ENCODE measurements at places on chromosomes 2 and 18.

DNA sequence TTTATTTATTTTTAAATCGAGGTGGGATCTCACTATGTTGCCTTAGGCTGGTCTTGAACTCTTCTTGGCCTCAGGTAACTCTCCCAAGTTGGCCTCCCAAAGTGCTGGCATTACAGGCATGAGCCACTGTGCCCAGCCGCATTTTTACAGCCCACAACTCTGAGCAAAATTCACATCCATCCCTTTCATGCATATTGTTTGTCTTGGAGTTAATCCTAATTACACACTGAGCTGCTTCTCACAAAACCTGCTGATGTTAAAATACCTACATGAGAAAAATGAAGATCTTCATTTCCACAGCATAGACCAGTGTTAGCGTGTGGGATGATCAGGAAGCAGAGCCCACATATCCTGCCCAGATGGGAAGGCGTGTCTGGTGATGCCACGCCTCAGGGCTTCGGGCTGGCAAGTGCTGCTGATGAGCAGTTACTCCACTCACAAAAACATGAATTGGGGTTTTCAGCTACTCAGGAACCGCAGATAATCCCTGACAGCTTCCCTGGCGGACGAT is 14.6 kb downstream of the ITGB1BP1 start:
- no peak for DNase-seq

DNA sequence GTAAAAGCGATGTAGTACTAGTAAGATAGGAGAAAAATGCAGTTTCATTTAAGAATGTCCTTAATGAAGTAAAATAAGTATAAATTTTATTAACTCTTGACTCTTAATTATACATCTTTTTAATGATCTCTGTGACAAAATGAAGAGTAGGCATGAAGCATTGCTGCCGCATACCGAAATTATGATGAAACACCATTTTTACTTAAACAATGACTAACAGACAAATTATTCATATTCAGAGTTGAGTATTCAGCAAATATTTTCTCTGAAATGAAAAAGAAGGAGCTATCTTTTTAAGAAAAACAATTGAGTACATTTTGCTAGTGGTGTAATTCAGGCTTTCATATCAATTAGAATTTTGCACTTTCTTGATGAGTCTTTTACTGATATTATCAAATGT is 150.6 kb upstream of the DOCK10 start:
- DNase-seq: no peak

GRCh38 chr2:855177-855576 is 95.5 kb upstream of the SNTG2 start:
- no peak for DNase-seq

DNA sequence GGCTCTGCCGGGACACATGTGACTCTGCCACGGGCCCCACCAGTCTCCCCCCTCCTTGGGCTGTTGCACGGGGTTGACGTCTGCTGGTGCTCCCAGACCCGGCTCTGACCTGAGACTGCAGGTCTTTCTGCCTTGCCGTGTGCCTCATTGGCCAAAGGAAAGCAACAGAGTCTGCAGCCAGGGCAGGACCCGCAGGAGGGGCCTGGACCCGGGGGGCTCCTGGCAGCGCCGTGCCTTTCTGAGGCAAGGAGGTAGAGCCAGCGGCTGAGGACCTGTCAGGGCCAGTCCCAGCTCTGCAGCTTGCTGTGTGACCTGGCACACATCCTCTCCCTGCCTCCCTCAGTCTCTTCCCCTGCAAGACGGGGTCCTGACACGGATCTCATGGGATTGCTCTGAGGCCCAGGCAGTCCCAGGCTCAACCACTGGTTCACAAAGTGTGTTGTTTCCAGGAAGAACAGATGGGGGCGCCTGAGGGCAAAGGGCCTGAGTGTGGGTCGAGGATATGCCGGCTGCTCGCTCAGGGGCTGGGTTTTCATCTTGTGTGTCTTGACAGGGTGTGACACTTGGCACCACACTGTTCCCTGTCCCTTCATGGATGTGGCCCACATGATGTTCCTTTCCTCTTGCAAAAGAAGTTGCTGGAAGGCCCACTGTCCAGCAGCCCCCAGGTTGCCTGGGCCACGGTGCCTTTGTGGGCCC is 9.0 kb downstream of the CAPN10 start:
- no peak for DNase-seq

- DNase-seq: no peak
Observed at GRCh38 chr2:24478243-24478642, 12.8 kb upstream of the NCOA1 start.

- DNase-seq: no peak
Observed at GRCh38 chr2:143955401-143956065, 564.4 kb downstream of the ZEB2 start.

GRCh38 chr2:120400551-120400950 is 54.6 kb downstream of the INHBB start:
- DNase-seq: no peak

DNA sequence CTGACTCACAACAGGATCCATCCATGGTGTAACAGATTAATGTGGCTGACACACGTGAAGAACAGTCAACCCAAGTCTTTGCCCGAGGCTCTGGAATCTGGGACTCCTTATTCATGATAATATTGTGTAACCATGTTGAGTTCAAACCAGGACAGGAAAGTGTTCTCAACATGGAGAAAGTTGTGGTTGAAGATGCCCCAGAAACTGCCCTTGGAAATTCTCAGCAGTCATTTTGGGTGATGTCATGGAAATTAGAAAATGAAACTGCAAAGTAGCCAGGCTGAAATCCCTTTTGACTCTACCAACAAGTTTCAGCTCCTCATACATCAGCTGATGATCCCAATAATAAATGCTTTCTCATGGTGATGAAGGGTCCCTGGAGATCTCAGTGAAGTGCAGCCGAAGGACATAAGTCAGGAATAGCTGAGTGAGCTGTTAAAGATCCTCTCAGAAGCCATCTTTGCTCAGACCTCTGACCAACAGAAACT is 307.7 kb downstream of the TNS1 start:
- DNase-seq: no peak

DNA sequence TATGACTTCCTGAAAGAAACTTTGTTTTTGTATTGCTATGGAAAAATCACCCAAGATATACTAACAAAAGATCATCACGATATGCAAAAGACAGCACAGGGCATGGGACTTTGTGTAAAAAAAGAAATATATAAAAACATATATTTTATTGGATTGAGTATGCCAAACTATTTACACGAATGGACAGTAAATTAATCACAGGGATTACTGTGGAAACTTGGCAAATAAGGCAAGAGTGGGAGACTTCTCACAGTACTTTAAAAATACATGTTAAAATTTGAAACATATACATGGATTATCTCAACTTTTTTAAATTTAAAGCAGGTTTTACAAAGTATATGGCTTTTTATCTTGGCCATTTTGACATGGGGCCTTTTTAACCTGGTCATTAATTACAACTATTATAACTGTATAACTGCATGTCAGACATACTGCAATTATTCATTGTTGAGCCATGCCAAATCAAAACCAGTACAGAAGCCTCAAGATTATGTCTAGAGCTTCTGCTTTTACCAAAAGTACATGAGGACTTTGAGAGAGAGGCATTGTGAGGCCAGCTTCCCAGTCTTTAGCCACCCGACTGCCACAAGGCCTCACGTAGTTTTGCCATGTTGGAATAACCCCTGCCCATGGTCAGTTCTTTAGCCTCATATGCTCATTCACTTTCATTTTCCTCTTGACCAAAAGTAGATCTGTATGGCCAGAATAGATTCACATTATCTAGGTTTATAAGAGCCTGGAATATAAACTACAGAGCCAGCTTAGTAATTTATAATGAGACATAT is 419.8 kb downstream of the SETBP1 start:
- DNase-seq: no peak

- no peak for DNase-seq
Observed at GRCh38 chr2:131046918-131047652, 46.2 kb downstream of the FAM168B start.

GRCh38 chr2:49933711-49934110 is 779.4 kb upstream of the FSHR start:
- peak; percentile 51 for DNase-seq

Data from NCI-H1417 treated with DMSO at 0.1 percent for 48 hours (cell line).